Placental pericyte (primary cell): ENCODE measurements at places on chromosomes 16 and 17. TPM values are rescaled to one million over a fixed set of nuclear protein-coding genes. Genes with fewer than 3 reads are reported as not detected.

The TSPAN10 gene
- total RNA-seq: 1.4 and 12.0 TPM in 2 replicates

The ITGAL gene
- not detected in 2 replicates for total RNA-seq

The KRTAP9-4 gene
- not detected in 2 replicates for total RNA-seq

The PYDC1 gene
- total RNA-seq: not detected in 2 replicates

The GPRC5B gene
- 11.2 and 65.9 TPM in 2 replicates for total RNA-seq

The RBFOX1 gene
- total RNA-seq: not detected in 2 replicates

The MYH2 gene
- total RNA-seq: not detected in 2 replicates

The SDR42E2 gene
- total RNA-seq: under 0.01 TPM in 1 of 2 replicates, not detected in the other

The ADPRM gene
- total RNA-seq: 10.0 and 11.6 TPM in 2 replicates

The HSF5 gene
- total RNA-seq: under 0.01 TPM in 1 of 2 replicates, not detected in the other

The MYADML2 gene
- total RNA-seq: not detected in 2 replicates

The KPNB1 gene
- total RNA-seq: 545 and 705 TPM in 2 replicates
